ENCODE measurements at places on chromosomes 4 and X. TPM values are rescaled to one million over a fixed set of nuclear protein-coding genes. Genes with fewer than 3 reads are reported as not detected.

Gene AGA
- 9.3 TPM for total RNA-seq

Gene MND1
- 0.38 TPM for total RNA-seq

Gene FGG
- total RNA-seq = not detected

Gene ZNF182
- total RNA-seq = 3.1 TPM

Gene TRIM60
- not detected for total RNA-seq

Gene RS1
- not detected for total RNA-seq

Gene NAT8L
- total RNA-seq = 1.00 TPM

Gene HTN3
- total RNA-seq = not detected

Gene DGKK
- total RNA-seq = not detected

DNA sequence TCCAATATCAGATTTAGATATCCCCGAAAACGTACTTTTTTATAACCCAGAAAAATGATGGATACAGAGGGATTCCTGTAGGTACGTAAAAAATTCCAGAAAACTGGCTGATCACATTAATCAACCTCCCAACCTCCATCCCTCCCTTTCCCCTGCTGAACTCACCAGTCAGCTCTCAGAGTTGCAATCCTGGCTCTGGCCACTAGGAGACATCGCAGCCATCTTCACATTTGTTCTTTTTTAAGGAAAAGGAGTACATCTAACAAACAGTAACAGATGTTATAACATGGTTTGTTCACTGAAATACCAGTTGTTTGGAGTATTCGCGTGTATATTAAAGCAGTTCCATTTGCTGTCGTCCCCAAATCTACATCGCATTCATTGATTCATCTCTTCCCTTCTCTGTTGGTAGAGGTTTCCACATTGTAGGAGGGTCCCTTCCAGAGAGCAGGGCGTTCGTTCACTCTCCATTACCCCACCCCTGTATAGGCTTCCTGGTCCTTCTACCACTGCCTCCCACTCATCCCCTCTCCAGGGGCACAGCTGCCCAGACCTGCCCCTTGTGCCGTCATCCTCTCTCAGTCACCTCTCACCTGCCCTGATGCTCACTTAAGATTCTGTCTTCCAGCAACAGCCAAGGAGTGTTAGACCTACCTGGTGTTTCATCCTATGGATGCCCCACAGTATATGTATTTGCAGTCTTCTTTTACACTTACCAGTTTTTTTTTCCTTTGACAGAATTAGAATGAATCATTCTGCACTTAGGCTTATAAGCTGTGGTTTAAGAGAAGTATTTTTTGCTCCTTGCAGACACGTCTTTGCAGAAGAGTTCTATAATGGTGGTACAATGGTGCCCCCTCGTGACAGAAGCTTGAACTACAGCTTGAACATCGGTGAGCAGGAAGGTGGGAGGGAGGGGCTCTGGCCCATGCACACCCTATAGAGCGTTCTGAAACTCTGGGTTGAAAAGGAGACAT is 36.8 kb upstream of the RAB40AL start:
- peak; percentile 47 for DNase-seq

DNA sequence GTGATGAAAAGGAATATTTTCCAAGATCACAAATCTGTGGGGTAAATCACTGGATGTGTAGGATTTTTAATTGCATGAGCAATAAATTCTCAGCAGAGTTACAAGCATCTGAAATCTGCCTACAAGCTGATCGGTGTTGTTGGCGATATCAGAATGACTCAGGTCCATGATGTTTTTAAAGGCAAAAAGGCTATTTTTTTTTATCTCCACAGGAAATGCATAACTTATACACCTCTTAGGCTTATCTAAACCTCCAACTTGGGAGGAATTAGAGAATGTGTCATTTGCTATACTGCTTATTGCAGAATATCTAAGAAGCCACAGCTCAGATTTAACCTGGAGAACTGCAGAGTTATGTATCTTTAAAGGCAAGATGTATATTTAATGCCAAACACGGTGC is 61.6 kb downstream of the KIT start:
- DNase-seq = no peak

DNA sequence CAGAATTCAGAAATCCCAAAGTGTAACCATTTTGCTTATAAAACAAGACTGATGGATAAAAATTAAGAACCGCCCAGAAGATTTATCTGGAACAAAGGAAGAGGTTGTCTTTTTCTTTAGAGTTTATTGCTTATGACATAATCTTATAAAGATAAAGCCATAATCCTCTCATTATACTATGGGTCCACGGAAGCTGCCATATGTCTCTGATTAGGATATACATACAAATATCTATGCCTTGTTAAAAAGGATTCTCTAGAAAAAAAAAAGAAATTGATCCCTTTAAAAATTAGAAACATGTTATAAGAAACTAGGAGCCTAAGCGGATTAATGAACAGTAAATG is 70.5 kb downstream of the RELL1 start:
- no peak for DNase-seq

- no peak for DNase-seq
These were observed 360.5 kb downstream of the ZNF674 start for GRCh38 chrX:46184749-46185148.

DNA sequence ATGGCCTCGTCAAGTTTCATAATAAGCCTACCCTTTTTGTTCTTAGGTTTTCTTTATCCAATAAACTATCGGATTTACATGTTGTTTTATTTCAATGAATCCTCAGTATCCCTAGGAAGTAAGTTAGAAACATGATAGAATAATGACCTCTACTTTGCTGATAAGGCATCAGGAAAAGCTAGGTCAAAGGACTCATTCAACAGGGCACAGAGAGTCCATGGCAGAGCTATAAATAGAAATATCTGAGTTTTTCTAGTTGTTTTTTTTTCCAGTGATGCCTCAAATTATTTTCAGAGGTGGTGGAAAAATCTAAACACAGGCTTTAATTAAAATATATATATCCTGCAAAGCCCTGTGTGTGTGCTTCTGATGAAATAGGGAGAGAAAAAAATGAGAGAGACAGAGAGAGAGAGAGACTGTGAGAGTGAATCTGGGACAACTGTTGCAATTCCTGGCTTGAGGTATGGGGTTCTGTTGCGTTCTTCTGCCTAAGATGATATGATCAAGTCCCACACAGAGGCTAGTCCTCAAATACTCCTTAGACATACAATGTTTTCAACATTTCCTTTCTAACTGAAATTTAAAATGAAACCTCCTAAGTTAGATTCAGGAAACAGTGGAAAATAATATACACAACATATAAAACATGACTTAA is 139.9 kb downstream of the HDX start:
- no peak for DNase-seq

DNA sequence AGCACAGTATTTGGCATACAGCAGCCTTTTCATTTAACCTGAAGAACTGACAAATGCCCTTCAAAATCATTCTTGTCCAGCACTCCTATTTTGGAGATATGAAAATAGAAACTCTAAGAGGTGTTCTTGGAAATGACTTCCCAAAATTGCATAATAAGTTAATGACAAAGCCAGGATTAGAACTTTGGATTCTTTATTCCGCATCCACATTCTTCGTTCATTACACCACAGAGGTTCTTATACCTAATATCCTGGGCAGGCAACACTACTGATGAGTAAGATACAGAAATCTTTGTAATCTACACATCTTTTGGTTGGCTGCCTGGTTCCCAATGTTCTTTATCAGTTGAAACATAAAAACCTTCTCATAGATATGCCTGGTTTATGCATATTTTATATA is 5.9 kb downstream of the COL25A1 start:
- DNase-seq = no peak

GRCh38 chr4:33518856-33519255 is 2725.5 kb downstream of the ARAP2 start:
- DNase-seq = no peak

DNA sequence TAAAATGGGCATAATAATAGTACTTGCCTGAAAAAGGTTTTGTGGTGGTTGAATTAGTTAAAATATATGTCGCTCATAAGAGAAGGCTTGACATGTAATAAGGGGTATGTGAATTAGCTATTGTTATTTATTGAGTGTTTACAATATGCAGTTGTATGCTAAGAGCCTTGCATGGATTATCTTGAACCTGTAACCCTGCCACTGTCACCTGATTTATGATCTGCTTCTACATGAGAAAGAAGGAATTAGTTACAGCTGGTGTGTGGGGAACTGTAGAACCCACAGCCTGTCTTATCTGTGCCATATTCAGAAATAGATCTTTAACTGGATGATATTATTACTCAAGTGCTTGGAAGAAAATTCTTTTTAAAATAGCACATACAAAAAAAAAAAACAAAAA is 227.7 kb downstream of the LDB2 start:
- no peak for DNase-seq

- no peak for DNase-seq
These were observed 110.4 kb upstream of the MAP9 start for GRCh38 chr4:155487210-155487609.

- DNase-seq = no peak
These were observed 298.0 kb downstream of the C4orf33 start for GRCh38 chr4:129393976-129394375.

DNA sequence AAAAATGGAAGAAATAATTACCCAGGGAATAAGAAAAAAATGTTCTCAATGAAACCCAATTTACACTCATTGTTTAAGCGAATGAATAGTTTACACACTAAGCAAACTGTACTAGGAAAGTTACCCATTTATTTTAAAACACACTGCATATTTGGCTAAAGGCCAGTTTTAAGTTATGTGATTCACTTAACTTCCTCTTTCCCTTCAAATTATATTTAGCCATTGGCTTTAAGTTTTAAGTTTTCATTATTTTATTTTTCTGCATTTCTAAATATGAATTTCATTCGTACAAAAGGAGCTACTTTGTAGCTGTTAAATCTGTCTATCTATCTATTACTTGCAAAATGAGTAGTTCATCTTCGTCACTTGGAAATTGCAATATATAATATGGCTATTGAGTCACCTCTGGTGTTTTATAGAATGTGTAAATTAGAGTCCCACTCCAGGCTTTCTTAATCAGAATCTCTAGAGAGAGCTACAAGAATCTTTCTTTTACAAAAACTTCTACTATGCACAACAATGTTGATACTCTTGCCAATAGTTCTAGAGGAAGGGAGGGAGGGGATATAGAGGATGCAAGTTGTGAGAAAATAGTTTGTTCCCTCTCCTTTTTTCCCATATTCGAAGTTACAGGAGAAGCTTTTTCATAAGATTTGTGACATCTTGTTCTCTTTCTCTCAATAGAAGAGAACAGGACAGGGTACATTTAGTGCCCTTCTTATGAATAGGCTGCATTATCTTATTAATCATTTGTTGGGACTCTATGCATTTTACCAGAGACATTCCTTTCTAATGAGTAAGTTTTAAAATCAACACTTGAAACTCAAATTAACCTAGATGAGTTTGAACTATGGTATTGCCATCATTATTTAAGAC is 41.8 kb downstream of the SULT1B1 start:
- DNase-seq = no peak

DNA sequence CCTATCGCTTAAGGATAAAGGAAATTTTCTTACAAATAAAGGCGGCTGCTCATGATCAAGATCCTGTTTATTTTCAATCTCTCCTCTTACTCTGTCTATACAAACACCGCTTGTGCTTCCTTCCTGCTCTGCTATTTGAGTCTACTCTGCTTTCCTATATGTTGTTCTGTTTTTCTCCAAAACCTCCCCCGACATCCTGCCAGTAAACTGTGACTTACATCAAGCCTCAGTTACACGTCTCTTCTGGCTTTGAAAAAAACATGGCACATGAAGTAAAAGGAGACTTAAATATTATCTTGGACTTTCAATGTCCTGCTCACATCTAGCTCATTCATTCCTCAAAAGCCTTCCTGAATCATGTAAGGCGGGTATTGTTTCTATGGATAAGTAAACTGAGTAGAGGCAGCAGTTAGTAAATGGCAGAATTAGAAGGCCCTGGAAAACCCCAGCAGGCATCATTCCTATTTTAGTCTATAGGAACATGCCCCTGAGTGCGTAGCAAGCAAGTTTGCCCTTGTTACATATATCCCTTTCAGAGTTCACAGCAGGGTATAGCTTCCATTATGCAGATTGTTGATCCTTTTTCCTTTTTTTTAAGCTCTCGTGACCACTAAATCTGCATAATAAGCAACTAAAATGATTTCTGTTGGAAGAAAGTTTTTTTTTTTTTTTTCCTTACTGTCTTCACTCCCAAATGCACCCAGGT is 280.1 kb downstream of the RAPGEF2 start:
- no peak for DNase-seq

DNA sequence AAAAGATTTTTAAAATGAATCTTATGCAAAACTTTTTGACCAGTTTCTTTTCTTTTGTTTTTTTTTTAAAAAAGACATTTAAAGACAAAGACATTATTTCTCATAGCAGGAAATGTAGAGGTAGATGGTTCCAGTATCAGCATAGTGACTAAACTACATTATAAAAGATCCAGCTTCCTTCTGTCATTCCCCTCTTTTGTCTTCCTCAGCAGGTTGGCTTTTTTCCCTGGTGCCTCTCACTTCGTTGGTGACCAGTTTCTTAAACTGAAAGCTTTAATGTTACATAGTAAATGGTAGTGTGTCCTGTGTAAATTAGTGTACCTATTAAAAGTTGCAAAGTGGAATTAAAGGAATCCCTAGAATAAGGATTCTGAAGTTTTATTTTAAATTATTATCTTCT is 36.1 kb downstream of the DCK start:
- DNase-seq = no peak

GRCh38 chr4:114146947-114147618 is 167.6 kb upstream of the ARSJ start:
- DNase-seq = no peak

DNA sequence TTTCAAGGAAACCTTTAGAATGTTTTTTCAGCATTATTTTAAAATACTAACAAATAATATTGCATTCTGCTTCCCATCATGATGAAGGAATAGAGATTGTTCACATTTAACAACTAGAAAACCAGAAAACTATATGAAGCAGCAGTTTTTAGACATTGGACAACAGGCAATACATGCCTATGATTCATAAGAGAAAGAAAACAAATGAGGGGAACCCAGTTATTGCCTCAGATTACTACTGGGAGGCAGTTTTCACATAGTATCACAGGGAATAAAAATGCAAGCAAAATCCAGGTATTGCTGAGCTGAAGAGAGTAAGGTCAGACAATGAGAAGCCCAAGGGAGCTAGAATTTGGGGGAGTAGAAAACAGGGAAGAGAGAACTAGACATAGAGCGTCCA is 373.6 kb downstream of the MAPK10 start:
- no peak for DNase-seq

DNA sequence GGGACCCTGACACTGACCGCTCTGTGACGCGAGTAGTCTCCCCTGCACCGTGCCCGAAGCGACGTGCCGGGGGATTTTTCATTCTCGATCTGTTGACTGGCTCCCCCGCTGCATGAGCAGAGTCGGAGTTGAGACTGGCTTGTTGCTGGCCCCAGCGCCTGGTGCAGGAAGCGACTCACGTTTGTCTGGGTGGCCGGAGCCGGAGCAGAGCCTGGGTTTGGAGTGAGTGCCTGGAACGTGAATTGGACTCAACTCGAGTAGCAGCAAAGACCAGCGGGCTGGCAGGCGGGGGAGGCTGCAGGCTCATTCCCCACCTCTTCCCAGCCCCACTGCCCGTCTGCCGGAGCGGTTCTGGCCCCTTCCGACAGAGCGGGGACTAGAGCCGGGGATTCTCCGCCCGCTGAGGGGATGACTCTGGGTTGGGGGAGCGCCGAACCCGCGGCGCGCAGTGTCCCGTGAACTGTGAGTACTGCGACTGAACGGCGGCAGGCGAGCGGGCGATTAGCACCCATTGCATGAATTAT is 554 bp downstream of the PCDH7 start:
- peak; percentile 53 for DNase-seq

Data from Right ventricle myocardium superior (tissue), 1 donor.